T-helper 22 cell (primary cell): ENCODE measurements at places on chromosomes 16 and 17.

DNA sequence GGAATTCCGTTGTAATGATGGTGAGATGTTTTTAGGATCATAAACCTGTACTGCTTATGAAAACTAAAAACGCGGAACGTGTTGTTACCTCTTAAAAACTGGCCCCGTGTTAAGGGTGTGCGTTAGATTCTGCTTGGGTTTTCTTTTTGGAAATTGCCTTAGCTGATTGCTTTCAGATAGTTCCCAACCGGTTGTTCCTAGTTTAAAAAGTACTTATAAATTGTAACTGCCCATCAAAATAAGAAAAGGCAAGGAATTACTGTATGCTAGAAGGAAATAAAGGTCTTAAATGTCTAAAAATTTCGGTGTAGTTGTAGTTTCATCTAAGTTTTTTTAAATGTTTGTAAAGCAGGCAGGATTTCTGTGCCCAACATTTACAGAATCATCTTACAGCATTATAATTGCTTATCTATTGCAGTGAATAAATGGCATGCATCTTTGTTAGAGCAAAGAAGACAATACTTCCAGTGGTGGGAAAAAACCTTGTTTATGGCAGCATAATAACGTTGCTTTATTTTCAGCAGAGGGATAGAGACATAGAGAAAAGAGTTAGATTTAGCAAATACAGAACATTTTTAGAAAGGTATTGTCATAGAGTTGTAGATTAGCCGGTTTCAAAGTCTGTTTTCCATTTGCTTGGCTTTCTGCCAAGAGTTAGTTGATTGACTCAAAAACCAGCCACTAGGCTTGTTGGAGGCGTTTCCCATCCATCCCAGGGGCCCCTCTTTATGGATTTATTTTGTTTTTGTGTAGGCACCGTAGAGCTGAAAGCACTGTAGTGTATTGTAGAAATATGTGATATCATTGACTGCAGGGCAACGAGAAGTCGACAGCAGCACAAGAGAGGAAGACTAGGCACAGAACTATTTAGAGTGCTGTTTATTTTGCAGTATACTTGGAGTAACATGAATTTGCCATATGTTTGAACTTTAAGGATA, 1.7 kb downstream of the PPM1D start:
- DNase-seq: no peak

GRCh38 chr17:29283496-29283895, 10.5 kb downstream of the NUFIP2 start:
- DNase-seq: no peak

DNA sequence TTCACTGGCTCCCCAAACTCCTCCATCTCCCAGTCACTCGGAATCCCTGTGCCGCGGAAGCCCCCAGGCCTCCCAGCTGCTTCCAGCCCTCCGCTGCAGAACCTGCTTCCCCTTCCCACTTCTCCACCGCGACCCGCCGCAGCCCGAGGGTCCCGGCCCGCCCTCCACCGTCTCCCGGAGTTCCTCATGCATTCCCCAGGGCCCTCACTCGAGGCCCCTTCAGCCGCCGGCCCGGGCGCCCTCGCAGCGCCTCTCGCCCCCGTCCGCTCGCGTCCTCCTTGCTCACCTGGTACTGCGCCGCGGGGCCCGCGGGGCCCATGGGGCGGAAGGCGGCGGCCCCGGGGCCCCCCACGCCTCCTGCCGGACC, 329 bp downstream of the SMARCD2 start:
- DNase-seq: no peak

GRCh38 chr17:14719942-14720341, 419.1 kb downstream of the HS3ST3B1 start:
- no peak for DNase-seq

DNA sequence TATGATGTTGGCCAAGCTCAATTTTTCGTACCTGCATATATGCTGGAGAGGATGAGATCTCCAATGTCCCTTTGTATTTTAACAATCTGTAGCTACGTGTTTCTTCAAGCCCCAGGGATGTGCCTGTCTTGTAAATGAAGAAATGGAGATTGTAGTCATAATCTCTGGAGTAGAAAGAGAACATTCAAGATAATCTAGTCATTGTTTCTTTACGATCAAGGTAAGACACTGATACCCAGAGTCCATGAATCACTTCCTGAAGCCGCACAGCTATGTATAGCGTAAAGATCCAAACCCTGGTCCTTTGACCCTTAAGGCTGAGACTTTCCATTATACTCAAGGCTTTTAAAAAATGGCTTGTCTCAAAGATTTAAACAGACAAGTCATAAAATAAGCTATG, 205.5 kb downstream of the HS3ST3B1 start:
- DNase-seq: no peak

DNA sequence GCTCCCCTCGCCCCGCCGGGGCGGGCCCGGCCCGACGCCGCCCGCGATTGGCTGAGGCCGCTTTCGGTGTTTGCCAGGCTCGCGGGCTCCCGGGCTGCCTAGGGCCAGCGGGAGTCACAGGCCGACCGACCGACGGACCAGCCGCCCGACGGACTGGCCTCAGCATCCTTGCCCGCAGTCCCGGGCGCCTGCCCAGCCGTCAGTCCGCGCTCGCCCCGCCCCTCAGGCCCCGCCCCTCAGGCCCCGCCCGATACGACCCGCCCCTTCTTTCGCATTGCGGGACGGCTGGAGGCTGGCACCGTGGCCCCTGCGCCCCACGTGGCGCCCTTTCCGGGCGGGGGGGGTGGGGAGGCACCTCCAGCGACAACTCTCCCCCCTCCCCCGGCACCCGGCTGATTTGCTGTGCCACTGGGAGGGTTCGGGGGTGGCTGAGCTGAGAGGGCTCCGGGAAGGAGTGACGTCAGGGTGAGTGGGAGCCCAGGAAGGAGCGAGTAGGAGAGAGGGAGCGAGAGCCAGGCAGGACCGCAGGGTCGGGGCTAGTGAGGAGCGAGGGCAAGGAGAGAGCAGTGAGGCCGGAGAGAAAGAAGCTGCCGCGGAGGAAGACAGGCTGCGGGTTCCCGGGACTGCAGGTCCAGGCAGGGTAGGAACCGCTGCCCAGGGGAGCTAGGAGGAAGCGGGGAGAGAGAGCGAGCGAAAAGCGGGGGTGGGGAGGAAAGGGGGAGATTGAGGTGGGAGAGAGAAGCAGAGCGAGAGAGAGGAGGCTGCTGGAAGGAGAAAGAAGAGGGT, at the start of gene ASPHD1:
Gene ASPHD1, plus strand, starts transcription at position 387 of the 786 bp plus-strand sequence. CDS start 484 bp downstream, outside the sequence.
- DNase-seq: peak; percentile 52

DNA sequence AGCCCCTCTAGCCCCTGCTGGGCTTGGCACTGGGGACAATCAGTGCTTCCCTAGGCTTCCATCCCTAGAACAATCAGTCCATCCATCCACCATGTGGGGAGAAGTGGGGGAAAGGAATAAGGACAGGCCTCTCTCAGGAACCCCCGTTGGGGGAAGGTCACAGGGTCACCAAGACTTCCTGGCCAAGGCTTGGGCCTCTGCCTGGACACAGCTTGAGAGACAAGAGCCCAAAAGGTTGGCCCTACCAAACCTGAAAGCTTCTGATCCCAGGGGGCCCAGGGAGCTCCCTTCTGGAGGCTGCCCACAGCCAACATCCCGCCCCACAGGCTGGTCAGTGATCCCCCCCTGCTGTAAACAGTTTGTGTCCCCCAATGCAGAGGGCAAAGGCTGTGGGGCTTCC, 16.2 kb upstream of the MTMR4 start:
- DNase-seq: no peak

DNA sequence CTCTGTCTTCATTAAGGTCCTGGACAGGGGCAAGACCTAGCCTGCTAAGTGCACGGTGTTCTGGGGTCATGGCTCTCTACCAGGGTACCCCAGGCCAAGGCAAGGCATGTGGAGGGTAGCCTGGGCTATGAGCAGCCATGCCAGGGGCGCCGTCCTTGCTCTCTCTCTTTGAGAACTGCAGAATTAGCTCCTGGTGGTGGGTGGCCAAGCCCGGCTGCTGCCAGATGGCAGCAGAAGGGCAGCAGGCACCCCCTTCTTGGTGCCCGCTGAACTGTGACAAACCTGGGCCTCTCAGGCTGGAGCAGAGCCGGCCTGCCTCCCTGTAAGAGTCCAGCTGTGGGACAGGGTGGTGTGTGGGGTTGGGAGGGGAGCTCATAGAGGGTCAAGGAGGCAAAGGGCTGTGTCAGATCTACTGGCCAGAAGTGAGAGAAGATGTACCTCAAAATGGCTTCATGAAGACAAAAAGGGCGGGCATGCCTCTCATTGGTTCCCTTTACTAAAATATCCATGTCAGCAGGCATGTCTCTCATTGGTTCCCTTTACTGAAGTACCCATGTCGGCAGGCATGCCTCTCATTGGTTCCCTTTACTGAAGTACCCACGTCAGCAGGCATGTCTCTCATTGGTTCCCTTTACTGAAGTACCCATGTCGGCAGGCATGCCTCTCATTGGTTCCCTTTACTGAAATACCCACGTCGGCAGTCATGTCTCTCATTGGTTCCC, 81.7 kb upstream of the SDK2 start:
- DNase-seq: no peak

DNA sequence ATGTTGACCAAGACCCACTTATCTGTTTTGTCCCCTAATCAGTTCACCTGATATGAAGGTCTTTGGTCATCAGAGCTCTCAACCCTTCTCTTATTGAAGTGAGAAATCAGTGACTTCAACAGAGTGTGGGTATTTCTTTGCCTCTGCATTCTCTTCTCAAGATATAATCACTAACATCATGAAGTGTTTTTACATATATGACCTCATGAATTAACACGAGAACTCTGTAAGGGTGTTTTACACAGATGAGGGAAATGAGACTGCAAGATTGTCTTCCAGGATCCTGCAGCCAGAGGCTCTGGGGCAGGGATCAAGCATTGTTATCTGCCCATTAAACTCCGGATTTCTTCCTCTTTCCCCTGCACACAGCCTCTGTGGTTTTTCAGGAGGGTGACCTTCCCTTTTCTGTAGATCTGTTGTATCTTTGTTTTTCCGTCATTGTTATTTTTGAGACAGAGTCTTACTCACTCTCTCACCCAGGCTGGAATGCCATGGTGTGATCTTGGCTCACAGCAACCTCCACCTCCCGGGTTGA, 22.7 kb downstream of the LCMT1 start:
- DNase-seq: no peak

GRCh38 chr17:10417431-10417830, 4.3 kb downstream of the MYH8 start:
- no peak for DNase-seq

- no peak for DNase-seq
Observed at GRCh38 chr16:83923581-83924365, 24.9 kb downstream of the MLYCD start.

GRCh38 chr17:80947200-80947940, 44.3 kb upstream of the CHMP6 start:
- no peak for DNase-seq

- DNase-seq: no peak
Observed at GRCh38 chr16:83100679-83101078, 473.9 kb downstream of the CDH13 start.

- DNase-seq: no peak
Observed at GRCh38 chr17:48134912-48135480, 27.4 kb downstream of the SNX11 start.

DNA sequence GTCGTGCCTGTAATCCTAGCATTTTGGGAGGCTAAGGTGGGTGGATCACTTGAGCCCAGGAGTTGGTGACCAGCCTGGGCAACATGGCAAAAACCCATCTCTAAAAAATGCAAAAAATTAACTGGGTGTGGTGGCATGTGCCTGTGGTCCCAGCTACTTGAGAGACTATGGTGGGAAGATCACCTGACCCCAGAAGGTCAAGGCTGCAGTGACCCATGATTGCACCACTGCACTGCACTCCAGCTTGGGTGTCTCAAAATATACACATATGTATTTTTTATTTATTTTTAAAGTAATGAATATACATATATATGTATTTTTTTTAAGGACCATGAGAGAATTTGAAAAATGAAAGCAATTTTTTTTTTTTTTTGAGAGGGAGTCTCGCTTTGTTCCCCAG, 5.1 kb upstream of the NUFIP2 start:
- DNase-seq: no peak

- no peak for DNase-seq
Observed at GRCh38 chr16:30444231-30445148, 1.2 kb downstream of the SEPHS2 start.

DNA sequence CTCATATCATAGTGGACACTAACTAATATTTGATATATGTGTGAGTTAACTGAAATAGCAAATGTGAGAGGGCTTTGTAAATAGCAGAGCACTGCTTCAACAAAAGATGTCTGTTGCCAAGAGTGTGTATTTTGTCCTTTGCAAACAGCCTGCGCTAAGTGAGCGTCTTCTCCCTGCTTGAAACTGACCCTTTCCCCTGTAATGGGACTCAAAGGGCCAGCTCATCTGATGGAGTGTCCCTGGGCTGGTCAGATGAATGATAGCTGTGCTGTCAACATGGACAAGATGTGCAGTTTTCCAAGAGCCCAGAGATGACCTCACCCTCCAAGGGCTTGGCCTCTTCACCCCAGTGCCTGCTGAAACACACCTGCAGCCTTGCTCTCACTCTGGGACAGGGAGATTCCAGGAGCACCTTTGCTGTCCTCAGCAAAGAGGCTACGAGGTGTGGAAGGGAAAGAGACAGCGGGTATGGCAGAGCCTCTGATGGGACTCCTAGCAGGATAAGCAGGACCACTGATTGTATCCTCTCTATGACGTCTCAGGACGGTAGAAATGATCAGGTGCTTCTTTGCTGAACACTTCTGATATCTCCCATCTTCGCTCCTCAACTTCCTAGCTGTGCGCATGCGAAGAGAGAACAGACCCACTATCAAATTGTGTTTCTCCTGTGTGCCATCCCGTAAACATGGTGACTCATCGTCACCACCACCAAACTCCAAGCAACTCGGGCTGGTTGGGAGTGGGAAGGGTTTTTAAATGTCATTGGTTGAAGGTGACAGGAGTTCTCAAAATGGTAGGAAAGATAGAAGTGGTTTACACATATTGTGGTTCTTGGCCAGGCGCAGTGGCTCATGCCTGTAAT, 35.8 kb upstream of the TBX2 start:
- DNase-seq: no peak

- no peak for DNase-seq
Observed at GRCh38 chr17:66943484-66943883, 21.0 kb upstream of the CACNG4 start.

- DNase-seq: peak; percentile 74
Observed at GRCh38 chr17:75113798-75114551, 4.2 kb downstream of the ARMC7 start.

- no peak for DNase-seq
Observed at GRCh38 chr17:60656499-60656898, 21.2 kb upstream of the BCAS3 start.

DNA sequence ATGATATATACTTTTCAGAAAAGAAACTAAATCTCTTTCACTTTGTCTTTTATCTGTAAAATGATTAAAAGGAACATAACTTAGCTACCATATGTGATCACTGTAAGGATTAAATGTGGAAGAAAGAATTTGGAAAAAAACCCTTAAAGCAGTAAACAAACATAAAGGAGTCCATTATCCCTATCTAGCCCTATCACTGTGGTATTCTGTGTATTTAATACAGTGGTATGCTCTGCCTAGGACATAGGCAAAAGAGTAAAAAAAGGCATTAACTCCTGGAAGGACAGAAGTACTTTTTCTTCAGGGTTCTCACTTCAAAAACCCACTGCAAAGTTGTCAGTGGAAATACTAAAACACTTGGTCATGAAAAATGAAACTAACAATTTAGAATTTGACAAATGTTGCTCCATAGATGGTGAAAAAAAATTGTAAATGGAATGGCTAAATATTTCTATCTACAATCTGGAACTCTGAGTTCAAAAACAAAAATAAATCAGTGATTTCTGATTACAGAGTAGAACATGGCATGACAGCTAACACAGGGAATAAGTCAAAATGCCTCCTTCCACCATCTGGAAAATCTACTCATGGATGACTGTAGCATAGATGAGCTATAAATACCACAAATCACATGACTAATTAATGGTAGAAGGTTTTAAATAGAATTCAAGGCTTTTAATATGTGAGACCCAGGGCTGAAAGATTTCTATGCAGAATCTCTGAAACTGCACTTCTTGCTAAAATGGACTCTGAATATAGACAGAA, 140.1 kb downstream of the ITFG1 start:
- no peak for DNase-seq
